Fibroblast of lung (primary cell): ENCODE measurements at places on chromosomes 5 and 9. TPM values are rescaled to one million over a fixed set of nuclear protein-coding genes. Genes with fewer than 3 reads are reported as not detected.

GRCh38 chr9:78692871-78693270 lies 395.9 kb downstream of the PSAT1 start:
- no peak overlapping the region for H3K27ac ChIP-seq
- H3K4me1 ChIP-seq: no peaks in the 10 kb centered on the region
- no peak overlapping the region for H3K4me3 ChIP-seq
- no peaks in the 10 kb centered on the region for H3K36me3 ChIP-seq
- peak; percentile 77 for DNase-seq

DNA sequence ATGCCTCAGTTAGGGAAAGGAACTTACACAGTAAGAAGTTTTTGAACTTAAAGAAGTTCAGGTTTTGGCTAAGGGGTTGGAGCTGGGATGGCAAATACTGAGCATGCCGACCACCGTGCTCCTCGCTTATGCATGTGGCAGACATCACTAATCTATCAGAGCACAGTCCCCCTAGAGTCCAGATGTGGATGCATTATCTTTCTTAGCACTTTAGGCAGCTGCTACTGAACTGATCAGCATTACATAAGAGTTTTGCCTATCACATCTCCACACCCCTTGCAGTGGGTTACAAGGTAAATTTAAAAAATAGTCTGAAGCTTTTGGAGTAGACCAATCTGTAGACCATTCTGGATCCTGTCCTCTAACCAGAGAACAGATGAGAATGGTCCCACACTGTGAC lies 22.4 kb downstream of the MACIR start:
- H3K27me3 ChIP-seq: no peaks in the 10 kb centered on the region
- H3K36me3 ChIP-seq: no peaks in the 10 kb centered on the region
- no peak overlapping the region for H3K27ac ChIP-seq
- no peak overlapping the region for H3K4me3 ChIP-seq
- DNase-seq: no peak

- no peaks in the 10 kb centered on the region for H3K27me3 ChIP-seq
- H3K36me3 ChIP-seq: no peaks in the 10 kb centered on the region
- H3K4me1 ChIP-seq: no peaks in the 10 kb centered on the region
- no peak overlapping the region for H3K27ac ChIP-seq
- peak; percentile 3 for DNase-seq
Measured at GRCh38 chr5:82106756-82107155, 134.9 kb downstream of the ATG10 start.

DNA sequence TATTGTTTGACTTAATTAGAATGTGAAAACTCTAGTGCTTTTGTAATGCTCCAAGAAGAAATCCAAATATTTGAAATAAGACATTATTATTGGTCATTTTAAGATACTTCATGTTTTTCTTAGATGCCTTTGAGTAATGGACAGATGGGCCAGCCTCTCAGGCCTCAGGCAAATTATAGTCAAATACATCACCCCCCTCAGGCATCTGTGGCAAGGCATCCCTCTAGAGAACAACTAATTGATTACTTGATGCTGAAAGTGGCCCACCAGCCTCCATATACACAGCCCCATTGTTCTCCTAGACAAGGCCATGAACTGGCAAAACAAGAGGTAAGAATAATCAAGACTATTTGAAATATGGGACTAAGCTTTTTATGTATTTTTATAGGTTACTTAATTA lies 69.2 kb upstream of the SREK1 start:
- DNase-seq: no peak
- H3K4me1 ChIP-seq: no peaks in the 10 kb centered on the region

DNA sequence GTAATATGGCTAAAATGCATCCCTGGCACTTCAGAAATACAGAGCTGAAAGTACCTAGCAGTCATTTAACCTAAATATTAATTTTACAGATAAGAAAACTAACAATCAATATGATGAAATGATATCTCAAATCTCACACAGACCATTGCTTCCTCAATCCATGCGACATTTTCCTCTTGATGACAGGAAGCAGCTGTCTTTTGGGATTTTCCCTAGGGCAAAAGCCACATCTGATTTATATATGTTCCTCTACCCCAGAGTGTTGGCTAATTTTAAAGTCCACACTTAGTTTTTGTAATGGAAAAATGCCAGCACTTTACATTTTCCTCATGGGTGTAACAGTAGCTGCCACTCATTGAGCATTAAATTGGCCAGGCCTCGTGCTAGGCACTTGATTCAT lies 47.7 kb upstream of the ITGA1 start:
- H3K4me1 ChIP-seq: no peaks in the 10 kb centered on the region
- no peaks in the 10 kb centered on the region for H3K27me3 ChIP-seq
- no peak overlapping the region for H3K4me3 ChIP-seq
- H3K36me3 ChIP-seq: no peaks in the 10 kb centered on the region

GRCh38 chr5:54115735-54116403 lies 194.5 kb downstream of the ARL15 start:
- no peak overlapping the region for H3K4me3 ChIP-seq
- no peaks in the 10 kb centered on the region for H3K36me3 ChIP-seq
- H3K27ac ChIP-seq: no peak overlapping the region
- H3K27me3 ChIP-seq: no peaks in the 10 kb centered on the region

GRCh38 chr5:76604838-76605237 lies 18.4 kb downstream of the F2RL2 start:
- H3K27me3 ChIP-seq: no peaks in the 10 kb centered on the region
- peaks cover 12% of the 10 kb centered on the region for H3K4me1 ChIP-seq
- H3K27ac ChIP-seq: no peak overlapping the region
- H3K36me3 ChIP-seq: no peaks in the 10 kb centered on the region

GRCh38 chr5:107670087-107670931 lies 428 bp downstream of the EFNA5 start:
- H3K4me1 ChIP-seq: no peaks in the 10 kb centered on the region
- no peaks in the 10 kb centered on the region for H3K36me3 ChIP-seq
- no peaks in the 10 kb centered on the region for H3K27me3 ChIP-seq
- peak; percentile 53 for DNase-seq
- H3K27ac ChIP-seq: peak overlapping the region; percentile 53
- H3K4me3 ChIP-seq: peak overlapping the region; percentile 71

DNA sequence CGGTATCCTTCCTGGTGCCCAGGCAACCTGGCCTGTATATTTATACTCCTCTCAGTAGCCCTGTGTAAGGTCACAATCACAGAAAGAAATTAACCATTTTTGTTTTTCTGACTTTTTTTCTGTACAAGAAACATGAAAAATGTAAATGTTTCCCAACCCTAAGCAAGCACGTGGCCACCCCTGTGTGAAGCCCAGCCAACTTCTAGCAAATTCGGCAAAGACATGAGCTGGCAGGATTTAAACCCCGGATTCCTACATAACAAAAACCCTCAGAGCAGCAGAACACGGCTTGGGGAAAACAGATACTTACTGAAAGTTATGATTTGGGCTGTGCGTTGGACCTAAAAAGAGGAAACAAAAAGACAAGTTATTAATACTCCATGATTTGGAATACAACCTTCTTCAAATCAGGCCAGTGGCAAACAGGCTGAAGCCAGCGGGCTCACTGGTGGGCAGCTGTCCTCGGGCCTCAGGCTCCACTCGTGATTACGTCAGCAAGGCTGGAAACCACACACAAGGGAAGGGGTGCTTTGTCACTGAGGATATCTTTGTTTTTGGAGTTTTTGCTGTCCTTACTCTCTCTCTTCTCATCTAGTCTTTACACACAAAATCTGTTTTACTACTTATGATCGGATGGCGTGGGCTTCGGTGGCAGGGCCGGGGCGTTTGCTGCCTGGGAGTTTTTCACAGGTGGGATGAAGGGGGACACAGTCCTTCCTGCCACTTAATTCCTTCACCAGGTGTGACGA lies 194.1 kb downstream of the ROR2 start:
- no peak overlapping the region for H3K27ac ChIP-seq
- no peaks in the 10 kb centered on the region for H3K36me3 ChIP-seq

- no peaks in the 10 kb centered on the region for H3K4me1 ChIP-seq
- H3K27me3 ChIP-seq: no peaks in the 10 kb centered on the region
- H3K27ac ChIP-seq: no peak overlapping the region
Measured at GRCh38 chr9:93827545-93828330, 127.4 kb downstream of the BARX1 start.

- no peaks in the 10 kb centered on the region for H3K36me3 ChIP-seq
- no peak overlapping the region for H3K4me3 ChIP-seq
- no peaks in the 10 kb centered on the region for H3K4me1 ChIP-seq
- no peaks in the 10 kb centered on the region for H3K27me3 ChIP-seq
- no peak overlapping the region for H3K27ac ChIP-seq
Measured at GRCh38 chr5:176927562-176927961, 28.4 kb upstream of the HK3 start.

DNA sequence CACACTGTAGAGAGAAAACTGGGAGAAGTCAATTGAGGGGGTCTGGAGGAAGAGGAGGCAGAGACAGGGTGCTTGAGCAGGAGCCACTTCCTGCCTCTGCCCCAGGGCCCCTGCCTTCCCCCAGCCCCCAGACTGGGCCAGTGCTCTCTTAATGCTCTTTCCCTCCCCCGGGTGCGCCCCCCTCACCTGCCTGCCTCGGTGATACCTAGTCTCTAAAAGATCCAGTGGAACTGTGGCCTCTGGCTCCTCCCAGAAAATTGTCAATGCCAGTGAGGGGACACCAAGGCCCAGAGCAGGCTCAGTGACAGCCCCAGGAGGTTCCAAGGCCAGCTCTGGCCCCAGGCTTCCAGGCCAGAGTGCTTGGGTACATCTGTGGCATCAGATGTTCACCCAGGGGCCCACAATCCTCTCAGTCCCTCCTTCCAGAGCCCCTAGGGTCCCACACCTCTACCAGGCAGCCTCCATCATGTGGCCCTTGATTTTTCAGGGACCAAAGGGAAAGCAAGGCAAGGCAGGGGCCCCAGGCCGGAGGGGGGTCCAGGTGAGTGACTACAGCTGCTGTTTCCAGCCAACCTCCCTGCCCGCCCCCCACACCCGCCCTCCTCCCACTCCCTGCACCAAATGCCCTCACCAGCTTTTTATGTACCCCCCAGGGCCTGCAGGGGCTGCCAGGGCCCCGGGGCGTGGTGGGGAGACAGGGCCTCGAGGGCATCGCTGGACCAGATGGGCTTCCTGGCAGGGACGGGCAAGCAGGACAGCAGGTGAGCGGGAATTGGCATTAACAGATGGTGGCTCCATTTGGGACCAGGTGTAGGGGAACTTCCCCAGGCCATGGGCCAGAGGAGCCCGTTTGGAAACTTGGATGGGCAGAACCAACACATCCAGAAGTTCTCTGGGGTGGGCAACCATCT lies 33.1 kb upstream of the ORM1 start:
- H3K4me3 ChIP-seq: no peak overlapping the region
- no peaks in the 10 kb centered on the region for H3K27me3 ChIP-seq
- H3K36me3 ChIP-seq: peaks cover 3% of the 10 kb centered on the region
- H3K4me1 ChIP-seq: peaks cover 13% of the 10 kb centered on the region
- DNase-seq: no peak

GRCh38 chr5:171846323-171846722 lies 60.7 kb downstream of the SMIM23 start:
- no peaks in the 10 kb centered on the region for H3K36me3 ChIP-seq
- no peaks in the 10 kb centered on the region for H3K4me1 ChIP-seq
- no peak overlapping the region for H3K4me3 ChIP-seq
- H3K27me3 ChIP-seq: no peaks in the 10 kb centered on the region
- DNase-seq: no peak

GRCh38 chr5:96113170-96113939 lies 151.7 kb upstream of the ELL2 start:
- H3K27me3 ChIP-seq: no peaks in the 10 kb centered on the region
- DNase-seq: no peak
- H3K4me3 ChIP-seq: no peak overlapping the region

- peaks cover 4% of the 10 kb centered on the region for H3K36me3 ChIP-seq
- no peaks in the 10 kb centered on the region for H3K27me3 ChIP-seq
- H3K4me3 ChIP-seq: no peak overlapping the region
- no peaks in the 10 kb centered on the region for H3K4me1 ChIP-seq
Measured at GRCh38 chr9:37163299-37163698, 42.9 kb downstream of the ZCCHC7 start.

Gene ORM1
- total RNA-seq: not detected in 2 replicates

Gene DTWD2
- total RNA-seq: 4.8 and 5.4 TPM in 2 replicates

Gene NIM1K
- 7.7 and 14.7 TPM in 2 replicates for total RNA-seq

Gene CAVIN4
- 1.0 and 1.5 TPM in 2 replicates for total RNA-seq

Gene DAB2
- 161 and 217 TPM in 2 replicates for total RNA-seq
